ENCODE measurements at places on chromosomes 3 and 15.
A peak's percentile ranks its signal among the peaks of the same experiment; 100 is the strongest.

DNA sequence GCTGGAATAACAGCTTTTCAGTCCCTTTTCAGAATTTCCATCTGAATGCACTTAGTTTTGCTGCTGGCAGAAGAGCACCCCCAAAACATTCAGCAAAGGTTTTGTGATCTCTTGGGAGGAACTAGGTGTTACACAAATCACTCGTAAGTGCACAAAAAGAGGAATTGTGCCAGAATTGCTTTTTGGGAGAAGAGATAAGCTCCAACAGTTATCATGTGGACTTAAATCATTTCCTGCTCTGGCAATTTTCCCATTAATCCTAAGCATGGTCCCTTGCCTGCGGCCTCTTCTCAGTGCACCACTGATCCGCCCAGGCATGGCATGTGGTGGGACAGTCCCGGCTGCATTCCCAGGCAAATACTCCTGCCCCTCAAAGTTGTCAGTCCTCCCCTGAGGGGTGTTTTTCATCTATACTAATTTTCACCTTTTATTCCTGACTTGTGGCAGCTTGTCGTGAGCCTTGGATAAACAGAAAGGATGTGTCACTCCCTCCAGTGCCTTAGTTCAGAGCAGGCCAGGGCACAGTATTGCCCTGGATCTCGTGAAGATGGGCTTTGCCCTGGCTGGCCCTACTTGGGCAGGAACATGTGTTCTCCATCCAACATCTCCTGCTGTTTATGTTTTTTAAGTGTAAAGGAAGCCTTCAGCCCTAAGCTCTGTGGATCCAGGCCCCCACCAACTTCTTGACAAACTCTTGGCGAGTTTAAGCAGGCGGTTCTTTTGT, 44.6 kb upstream of the VILL start:
- DNase-seq: peak; percentile 92

- DNase-seq: peak; percentile 58
Measured at GRCh38 chr3:168121184-168122017, 25.7 kb upstream of the GOLIM4 start.

DNA sequence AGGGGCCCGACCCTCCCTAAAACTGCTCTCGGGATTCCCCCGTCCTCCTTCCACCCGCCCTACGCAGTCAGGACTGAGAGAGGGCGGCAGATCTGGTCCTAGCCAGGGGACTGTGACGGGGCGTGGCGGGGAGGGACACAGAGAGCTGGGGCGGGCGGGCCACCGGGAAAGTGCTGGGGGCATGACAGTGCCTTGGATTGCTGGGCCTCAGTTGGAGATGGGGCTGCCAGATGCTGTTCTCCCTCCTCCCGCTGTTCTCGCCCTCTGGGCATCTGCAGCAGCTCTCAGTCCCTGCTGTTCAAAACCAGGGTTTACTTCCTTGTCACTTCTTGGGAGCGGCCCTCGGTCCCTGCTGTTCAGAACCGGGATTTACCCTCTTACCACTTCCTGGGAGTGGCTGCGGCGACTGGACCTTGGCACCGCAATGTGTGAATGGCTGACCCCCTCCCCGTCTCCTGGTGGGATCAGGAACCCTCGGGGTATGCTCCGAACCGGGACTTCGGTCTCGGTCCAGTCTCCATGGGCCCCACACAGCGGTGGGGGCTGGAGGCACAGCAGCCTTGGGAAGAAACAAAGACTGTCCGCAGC, 1.8 kb upstream of the RPP25 start:
- peak; percentile 55 for DNase-seq

DNA sequence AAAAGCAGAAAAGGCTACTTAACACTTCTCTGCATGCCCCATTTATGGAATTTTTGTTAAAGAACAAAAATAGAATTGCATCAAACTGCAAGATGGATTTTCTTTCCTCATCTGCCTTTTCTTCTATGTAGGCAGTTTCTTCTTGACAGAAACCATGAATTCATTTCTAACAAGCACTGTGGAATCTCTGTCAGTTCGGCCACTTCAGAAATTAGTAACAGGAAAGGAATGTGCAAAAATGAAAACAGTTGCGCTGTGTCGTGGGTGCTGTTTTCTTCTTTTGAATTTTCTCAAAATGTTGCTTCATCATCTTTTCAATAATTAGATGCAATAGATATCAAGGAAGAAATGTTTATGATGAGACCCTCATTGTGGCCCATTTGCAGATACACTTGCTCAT, 151.6 kb downstream of the FOXB1 start:
- peak; percentile 25 for DNase-seq

GRCh38 chr3:103083848-103084631, 649.2 kb downstream of the ZPLD1 start:
- DNase-seq: no peak

DNA sequence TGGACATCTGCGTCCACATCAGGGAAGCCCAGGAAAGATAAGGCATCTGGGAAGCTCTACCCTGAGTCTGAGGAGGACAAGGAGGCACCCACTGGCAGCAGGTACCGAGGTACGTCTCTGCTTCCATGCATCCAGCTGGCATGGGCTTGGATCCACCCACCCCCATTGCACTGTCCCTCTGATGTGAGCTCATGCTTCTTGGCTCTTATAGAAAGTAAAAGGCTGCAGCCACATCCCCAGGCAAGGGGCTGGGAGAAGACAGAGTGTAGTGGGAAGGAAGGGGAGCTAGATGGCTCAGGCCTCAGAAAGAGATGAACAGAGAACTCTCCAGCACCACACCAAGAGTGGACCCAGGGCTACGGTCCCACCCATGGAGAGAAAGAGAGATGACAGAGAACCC, 18.2 kb downstream of the PTH1R start:
- DNase-seq: no peak

GRCh38 chr3:126078866-126079265, 5.1 kb downstream of the SLC41A3 start:
- no peak for DNase-seq

- peak; percentile 19 for DNase-seq
Measured at GRCh38 chr3:63193647-63194046, 84.5 kb upstream of the SYNPR start.

- no peak for DNase-seq
Measured at GRCh38 chr3:144237351-144237750, 265.7 kb downstream of the DIPK2A start.

DNA sequence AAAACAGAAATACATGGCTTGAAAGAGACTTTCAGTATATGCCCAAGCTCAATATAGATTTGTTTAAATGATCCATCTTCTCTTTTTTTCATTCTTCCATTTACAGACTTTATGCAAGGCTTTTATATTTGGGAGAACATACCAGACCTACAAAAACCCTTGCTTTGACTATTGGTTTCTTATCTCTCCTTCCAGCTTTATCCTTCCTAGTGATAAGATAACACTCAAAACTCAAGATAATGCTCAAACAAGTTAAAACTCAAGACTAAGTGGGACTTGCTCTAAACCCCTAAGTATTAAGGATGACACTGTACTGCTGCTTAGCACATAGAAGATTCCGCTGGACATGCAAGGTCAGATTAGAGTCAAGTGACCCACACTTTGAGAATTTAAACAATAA, 8.0 kb downstream of the TUSC7 start:
- no peak for DNase-seq

DNA sequence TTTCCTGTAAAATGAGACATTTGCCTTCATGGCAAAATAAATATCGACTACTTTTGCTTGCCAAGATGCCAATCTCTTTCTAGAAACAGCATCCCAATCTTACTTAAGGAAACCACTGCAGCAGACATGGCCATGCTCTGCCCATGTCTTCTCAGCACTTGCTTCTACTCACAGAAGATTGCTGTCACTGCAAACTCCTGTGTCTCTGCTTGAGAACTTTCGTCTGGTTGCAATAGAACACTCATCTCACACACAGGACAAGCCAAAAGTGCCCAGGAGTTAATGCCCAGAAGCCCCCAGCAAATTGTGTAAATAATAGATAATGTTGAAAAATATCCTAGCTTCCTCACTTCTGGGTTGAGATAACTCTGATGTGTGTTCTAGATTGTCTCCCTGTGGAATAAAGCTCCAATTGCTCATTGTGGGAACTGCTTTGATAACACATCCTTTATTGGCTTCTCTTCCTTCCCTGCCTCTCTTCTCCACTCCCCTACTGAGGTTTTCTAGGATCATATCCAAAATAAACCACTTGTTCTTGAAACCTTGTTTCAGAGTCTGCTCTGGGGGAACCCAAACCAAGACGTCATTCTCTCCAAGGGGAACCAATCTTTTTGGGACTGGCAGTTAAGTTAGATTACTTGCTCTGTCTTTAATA, 156.3 kb upstream of the STRIT1 start:
- DNase-seq: no peak

- DNase-seq: no peak
Measured at GRCh38 chr15:31086344-31086743, 15.2 kb downstream of the TRPM1 start.

DNA sequence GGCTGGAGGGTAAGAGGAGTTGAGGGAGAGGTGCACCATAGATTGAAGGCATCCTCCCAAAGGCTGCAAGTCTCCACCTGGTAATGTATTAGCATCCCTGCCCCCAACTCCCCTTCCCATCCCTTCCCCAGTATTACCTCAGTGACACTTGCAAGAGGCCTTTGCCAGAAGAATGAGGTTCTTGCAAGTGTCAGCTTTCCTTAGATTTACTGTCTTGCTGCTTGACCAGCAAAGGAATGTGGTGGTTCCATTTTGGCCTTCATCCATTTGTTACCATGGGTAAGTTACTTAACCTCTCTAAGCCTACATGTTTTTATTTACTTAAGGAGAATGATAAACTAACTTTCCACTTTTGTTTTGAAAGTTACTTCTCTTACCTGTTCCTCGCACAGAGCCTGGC, 108.9 kb downstream of the LRTM1 start:
- DNase-seq: no peak

DNA sequence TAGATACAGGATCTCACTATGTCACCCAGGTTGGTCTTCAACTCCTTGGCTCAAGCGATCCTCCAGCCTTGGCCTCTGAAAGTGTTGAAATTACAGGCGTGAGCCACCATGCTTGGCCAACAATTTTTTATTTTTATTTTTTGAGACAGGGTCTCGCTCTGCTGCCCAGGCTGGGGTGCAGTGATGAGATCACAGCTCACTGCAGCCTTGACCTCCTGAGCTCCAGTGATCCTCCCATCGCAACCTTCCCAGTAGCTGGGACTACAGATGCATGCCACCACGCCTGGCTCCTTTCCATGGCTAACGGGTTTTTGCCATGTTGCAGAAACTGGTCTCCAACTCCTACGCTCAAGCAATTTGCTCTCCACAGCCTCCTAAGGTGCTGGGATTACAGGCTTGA, 20.2 kb upstream of the PIK3CB start:
- DNase-seq: no peak

GRCh38 chr3:184611607-184612281, 50.2 kb downstream of the EPHB3 start:
- no peak for DNase-seq

GRCh38 chr15:93482731-93483130, 393.7 kb upstream of the RGMA start:
- DNase-seq: no peak

DNA sequence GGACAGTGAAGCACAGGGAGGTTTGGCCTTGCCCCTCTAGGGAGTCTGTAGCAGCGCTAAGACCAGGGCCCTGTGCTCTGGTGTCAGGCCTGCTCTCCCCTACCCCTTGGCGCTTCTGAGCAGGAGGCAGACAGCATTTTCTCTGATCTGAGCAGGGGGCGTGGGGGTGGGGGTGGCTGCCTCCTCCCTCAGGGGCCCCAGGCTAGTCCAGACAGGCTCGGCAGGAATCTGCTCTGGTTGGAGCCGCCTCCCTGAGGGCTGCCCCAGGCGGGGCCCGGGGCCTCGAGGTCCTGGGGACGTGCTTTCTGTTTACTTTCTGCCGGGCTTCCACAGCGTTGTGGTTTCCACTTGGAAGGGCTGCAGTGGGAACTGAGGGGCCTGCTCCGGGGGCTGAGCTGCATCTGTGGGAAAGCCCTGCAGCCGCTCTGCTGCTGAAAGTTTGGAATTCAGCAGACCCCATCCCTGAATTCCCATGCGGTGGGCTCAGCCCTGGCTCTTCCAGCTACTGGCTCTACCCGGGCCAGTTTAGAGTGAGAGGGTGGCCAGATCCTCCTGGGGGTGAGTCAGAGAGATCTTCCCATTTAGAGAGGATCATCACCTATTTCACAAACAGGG, 105.4 kb downstream of the LINGO1 start:
- DNase-seq: no peak

- DNase-seq: no peak
Measured at GRCh38 chr3:16286161-16286560, 21.1 kb downstream of the OXNAD1 start.

GRCh38 chr3:48047841-48048464, 31.7 kb upstream of the MAP4 start:
- no peak for DNase-seq

- peak; percentile 91 for DNase-seq
Measured at GRCh38 chr3:128075522-128076482, 23.6 kb downstream of the SEC61A1 start.

DNA sequence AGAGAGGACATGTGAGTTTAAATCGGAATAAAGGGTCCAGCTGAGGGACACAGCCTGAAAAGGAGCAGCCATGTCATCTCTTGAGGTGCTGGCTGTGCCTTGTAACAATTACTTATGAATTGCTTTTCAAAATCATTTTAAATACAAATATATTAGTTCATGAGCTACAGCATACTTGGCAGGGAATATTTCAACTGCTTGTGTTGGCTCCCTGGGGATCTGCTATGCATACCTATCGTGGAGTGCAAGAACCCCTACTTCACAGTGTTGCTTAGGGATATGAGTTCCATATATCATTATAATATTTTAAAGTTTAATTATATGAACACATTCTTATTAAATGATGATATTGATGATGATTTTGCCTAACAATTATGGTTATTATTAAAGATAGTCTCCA, 19.1 kb upstream of the P2RY14 start:
- DNase-seq: no peak

DNA sequence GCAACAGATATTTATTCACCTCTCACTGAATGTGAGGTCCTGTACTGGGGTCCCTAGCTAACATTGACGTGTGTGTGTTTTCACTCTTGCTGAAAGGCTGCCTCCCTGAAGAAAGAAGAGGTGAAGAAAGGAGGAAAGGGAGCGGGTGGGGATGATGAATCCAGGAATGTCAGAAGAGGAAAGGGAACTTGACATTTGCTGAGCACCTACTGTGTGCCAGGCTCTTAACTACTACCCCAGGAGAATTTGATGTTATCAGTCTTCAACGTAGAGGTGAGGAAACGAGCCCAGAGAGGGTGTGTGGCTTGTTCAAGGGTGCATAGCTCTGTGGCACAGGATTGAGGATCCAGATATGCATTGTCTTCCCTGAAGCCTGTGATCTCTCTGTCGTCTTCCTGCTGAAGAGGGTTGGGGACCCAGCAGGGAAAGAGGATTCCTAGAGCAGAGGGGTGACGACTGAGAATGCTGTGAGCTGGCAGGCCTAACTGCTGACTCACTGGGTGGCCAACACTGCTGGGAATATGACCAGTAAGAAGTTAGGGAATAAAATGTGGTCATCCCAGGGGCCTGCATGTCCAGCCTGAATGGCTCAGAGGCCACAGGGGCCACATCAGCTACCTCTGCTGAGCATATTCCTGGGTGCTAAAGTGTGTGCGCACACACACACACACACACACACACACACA, 6.6 kb upstream of the ATP2B2 start:
- peak; percentile 2 for DNase-seq

GRCh38 chr3:100613721-100614390, 4.5 kb downstream of the ADGRG7 start:
- DNase-seq: no peak

GRCh38 chr3:58617338-58617761, 40.2 kb upstream of the FAM107A start:
- no peak for DNase-seq

Measured in lung microvascular endothelial cell (primary cell).